ENCODE measurements at places on chromosomes 7 and 10. TPM values are rescaled to one million over a fixed set of nuclear protein-coding genes. Genes with fewer than 3 reads are reported as not detected.

Gene PDZD7
- total RNA-seq = 1.6 TPM

Gene SRRM3
- total RNA-seq = 2.8 TPM

Gene FAM237B
- total RNA-seq = not detected

Gene CRPPA
- 1.2 TPM for total RNA-seq

Gene SEMA3D
- 2.6 TPM for total RNA-seq
